Coronary artery (tissue), 2 donors: ENCODE measurements at places on chromosomes 12 and 14.
A peak's percentile ranks its signal among the peaks of the same experiment; 100 is the strongest.

GRCh38 chr14:92914087-92914656 is 8.8 kb upstream of the CHGA start:
- DNase-seq: no peak

- DNase-seq: no peak
Observed at GRCh38 chr12:61916831-61917230, 343.4 kb upstream of the USP15 start.

GRCh38 chr12:120224304-120225199 is 23.6 kb upstream of the RPLP0 start:
- no peak for DNase-seq

DNA sequence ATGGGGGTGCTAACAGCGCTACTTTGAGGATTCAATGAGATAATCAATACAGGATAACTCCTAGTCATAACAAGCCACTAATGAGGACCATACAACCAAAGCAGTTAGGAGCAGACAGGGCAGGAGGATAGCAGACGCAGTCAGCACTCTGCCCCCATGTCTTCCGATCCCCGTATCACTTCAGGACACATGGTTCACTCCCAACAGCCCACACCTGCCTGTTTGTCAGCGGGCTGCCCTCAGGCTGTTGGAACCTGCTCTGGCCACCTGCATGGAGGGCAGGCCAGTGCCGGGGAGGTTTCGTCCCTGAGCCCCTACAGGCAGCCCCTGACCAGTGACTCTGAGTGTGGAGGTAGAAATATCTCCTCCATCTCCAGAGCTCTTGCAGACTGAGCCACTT is 37.1 kb upstream of the LTBP2 start:
- no peak for DNase-seq

- peak; percentile 17 for DNase-seq
Observed at GRCh38 chr14:72738161-72738611, 155.7 kb downstream of the DPF3 start.

DNA sequence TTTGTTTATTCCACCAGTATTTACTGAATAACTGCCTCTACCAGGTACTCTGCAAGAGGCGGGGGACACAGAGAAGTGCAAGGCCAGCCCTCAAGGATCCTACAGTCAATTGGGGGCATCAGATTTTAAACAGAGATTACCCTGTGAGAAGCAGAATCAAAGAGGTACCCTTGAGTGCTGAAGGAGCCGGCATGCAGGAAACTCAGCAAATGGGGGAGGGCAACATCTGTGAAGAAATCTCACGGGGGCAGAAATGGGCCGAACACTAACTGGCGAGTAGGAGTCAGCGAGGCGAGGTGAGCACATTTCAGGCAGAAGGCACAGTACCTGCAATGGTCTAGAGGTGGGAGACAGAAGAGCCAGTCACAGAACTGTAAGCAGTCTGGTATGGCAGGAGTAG is 9.0 kb downstream of the GALNT6 start:
- DNase-seq: no peak

- DNase-seq: peak; percentile 76
Observed at GRCh38 chr12:49059299-49060171, 1.1 kb downstream of the KMT2D start.

DNA sequence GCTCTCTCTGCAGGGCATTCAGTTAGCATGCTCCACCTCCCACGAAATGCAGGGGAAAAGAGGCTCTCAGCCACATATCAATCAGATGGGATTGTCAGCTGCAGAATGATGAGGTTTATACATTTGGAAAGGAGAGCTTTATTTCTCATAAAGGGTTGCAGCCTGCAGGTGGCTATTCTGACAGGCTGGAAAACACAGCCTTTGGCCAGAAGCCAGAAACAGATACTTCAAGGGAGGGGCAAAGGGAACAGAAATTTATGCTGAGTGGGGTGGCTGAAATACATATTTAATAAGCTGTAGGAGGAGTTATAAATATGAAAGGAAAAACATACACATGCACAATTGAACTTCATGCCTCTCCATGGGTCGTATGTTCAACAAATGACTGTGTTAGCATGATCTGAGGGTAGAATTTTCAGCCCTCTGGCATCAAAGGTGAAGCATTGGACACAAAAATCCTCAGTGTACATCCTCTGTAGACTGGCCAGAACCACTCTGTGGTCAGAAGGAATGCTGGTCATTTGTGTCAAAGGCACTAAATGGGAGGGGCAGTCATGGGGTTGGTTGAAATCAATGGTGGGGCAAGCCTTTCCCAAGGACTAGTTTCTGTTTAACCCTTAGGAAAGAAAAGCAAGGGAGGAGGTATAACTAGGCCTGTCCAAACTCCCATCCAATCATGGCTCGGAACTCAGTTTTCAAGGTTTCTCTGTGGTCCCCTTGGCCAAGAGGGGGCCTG is 62.4 kb downstream of the TMX1 start:
- no peak for DNase-seq

DNA sequence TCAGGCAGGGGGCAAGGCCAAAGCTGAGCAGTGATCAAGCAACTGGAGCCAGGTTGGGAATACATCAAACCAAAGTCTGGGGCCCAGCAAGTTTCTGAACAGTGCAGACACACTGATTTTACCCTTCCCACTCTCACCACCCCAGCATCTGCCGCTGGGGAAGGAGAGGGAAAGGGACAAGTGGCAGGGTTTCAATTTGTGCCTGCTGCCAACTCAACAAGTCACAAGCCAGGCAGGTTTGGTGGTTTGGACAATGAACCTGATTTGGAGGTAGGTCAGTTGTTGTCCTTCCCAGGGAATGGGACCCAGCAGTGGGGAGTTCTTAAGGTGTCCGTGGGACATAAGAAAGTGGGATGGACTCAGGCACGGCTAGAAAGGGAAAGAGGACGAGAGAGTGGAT is 151.9 kb upstream of the NOS1 start:
- no peak for DNase-seq

GRCh38 chr12:22160396-22161003 is 114.5 kb downstream of the CMAS start:
- DNase-seq: no peak

- DNase-seq: no peak
Observed at GRCh38 chr14:51521764-51522163, 129.9 kb upstream of the FRMD6 start.

GRCh38 chr12:117187421-117187820 is 2.8 kb downstream of the FBXO21 start:
- no peak for DNase-seq

- no peak for DNase-seq
Observed at GRCh38 chr14:50233166-50233950, 2.0 kb upstream of the SOS2 start.

DNA sequence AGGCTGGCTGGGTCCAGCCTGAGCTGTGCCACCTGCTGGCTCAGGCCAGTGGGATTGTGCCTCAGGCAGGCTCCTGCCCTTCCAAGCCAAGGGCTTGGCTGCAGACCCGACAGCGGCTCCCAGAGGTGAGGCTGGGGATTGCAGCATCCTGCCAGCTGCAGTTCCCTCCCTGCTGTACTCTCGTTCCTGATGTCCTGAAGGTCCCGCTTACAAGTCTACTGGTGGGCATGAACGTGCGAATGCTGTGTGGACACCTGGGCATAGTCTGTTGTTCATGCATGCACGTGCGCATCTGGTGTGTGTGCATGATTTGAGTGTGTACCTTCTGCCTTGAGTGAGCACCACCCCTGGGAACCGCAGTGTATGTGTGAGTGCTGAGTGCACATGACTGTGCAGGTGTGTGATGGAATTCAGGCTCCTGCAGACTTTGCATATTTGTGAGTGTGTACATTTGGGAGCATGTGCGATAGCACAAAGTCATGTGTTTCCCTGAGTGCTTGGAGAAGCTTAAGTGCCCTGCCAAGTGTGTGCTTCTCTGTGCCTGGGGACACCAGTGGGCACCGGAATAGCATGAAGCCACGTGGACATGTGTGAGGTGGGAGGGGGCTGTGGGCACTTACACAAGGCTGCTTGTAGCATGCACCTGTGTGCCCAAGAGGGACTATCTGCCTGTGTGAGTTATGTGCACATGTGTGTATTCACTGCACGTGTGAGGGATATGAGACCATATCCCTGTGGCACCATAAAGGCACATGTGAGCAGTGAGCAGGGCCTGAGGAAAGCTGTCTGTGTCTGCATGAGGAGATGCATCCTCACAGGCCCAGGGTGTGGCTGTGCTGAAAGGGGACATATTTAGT is 19.3 kb upstream of the KRT7 start:
- DNase-seq: no peak

GRCh38 chr12:118651487-118651886 is 275.1 kb downstream of the SUDS3 start:
- no peak for DNase-seq

- no peak for DNase-seq
Observed at GRCh38 chr12:56190695-56191155, 1.4 kb upstream of the SMARCC2 start.

GRCh38 chr12:116547955-116548501 is 11.2 kb upstream of the MAP1LC3B2 start:
- no peak for DNase-seq

DNA sequence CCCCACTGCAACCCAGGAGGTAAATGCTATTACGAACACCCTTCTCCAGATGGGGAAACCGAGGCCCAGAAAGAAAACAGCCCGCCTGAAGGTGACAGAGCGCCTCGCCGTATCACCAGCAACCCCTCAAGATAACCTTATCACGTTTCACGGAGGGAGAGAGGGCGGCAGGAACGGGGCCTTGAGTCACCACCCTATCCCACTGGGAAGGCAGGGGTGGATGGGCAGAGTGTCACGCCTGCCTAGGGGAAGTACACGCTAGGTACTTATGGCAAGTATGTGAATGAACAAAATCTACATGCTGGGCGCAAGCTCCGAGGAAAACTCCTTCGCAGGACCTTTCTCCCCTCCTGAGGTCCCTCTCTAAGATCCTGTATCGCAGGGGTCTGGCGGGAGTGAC is 17.8 kb downstream of the NCOR2 start:
- no peak for DNase-seq

GRCh38 chr12:93603762-93604161 is 31.3 kb downstream of the SOCS2 start:
- DNase-seq: no peak

GRCh38 chr14:97420211-97420610 is 623.0 kb downstream of the VRK1 start:
- DNase-seq: no peak

DNA sequence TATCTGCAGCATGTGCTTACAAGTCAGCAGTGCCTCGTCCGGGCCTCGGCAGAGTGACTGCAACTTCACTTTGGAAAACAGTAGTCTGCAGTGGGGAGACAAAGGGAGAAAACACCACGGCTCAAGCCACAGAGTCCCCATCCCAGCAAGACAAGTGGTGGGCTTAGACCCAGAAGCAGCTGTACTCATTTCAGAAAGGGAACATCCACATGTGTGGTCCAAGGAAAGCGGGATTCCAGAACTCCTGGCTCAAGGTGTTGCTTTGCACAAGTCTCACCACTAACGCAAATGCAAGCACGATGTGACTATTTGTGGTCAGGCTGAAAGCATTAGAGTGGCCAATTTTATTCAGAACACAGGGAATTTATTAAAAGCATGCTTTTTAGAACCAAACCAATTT is 198.3 kb downstream of the TTC7B start:
- DNase-seq: no peak
